Adipocyte (in vitro differentiated cells): ENCODE measurements at places on chromosomes 1 and 21.
A peak's percentile ranks its signal among the peaks of the same experiment; 100 is the strongest.

DNA sequence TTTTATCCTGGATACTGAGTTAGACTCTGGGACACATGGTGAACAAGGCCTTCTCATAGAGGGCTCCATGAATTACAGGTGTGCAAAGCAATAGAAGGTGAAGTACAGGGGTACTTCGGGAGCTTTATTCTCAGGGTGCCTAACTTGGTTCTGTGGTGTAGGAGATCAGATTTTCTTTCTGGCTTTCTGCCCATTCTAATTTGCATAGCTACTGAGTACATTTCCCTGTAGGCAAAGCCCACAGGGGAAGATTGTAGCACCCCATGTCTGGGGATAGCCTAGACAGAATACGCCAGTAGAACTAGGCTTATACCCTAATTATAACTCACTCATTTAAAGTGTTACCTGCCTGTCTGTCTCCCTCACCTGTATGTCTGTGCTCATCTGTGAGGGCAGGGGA is 49.7 kb downstream of the PGM1 start:
- no peak for DNase-seq

- DNase-seq, result peak; percentile 55
Observed at GRCh38 chr1:84152649-84153056, 8.6 kb downstream of the PRKACB start.

GRCh38 chr1:6348511-6349191 is 44.9 kb downstream of the ACOT7 start:
- DNase-seq, result no peak

- no peak for DNase-seq
Observed at GRCh38 chr1:87394982-87395381, 66.3 kb downstream of the LMO4 start.

DNA sequence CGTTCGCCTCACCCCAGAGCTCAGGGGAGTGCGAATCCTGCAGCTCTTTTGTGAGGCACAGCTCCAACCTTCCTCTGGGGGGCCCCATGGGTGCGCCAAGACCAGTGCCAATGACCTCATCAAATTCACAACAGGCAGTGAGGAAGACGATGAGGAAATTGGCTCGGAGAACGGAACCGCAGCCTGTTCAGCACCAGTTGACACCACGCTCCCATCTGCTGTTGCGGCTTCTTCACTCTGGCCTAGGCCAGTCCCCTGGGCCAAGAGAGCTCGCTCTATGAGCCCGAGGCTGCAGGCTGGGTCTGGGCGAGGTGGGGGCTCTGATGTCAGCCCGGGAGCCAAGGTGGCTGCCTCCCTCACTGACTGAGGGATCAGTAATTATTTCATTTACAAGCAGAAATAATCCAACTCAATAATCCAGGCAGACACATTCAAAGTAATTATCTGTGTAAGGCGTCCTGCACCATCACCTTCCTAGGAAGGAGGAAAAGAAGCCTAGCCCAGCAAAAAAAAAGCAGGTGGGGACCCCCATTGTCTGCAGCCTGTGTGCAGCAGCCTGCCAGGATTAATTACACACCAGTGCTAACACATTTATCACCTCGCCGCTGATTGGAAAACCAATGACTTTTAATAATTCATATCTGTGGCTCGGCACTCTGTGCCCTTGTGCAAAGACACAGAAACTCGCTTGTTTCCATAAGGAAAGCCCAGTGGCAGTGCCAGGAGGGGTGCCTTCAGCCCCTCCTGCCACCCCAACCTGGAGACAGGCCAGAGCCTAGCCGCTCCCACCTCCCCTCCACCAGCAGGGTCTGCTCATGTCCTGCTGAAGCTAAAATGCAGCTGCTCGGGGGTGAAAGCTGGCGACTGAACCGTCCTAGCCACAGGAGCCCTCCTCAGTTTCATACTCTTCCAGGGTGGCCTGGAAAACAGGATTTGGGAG is 1.9 kb downstream of the PLEKHA6 start:
- DNase-seq, result no peak

- DNase-seq, result no peak
Observed at GRCh38 chr1:227732586-227733308, 2.4 kb downstream of the JMJD4 start.

DNA sequence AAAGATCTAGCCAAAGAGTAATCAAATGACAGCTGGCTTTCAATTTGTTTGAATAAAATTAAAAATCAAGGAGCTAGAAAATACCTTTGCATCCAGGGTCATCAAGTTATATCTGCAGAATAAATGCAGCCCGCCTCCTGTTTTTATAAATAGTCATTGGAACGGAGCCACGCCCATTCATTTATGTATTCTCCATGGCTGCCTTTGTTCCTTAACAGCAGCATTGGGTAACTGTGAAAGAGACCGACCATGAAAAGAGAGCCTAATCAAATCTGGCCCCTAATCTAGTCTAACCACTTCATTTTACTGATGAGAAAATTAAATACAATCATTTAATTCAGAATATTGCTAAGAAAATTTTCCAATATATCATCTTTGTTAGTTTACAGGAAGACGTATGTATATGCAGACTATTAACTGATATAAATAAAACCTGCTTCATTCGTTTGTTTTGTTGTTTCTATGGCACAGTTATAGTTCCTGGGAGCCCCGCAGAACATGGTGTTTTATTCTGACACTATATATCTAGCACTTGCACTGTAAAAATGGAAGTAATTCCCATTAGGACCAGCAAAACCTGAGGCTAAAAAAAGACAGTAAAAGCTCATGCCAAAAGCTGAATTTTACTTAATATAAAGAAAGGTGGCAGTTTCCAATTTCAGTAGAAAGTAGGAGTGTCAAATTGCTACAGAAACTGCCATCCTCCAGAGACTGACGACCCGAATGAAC is 111.8 kb upstream of the PALMD start:
- DNase-seq, result no peak
